ENCODE measurements at places on chromosomes 7 and 10. TPM values are rescaled to one million over a fixed set of nuclear protein-coding genes. Genes with fewer than 3 reads are reported as not detected.

DNA sequence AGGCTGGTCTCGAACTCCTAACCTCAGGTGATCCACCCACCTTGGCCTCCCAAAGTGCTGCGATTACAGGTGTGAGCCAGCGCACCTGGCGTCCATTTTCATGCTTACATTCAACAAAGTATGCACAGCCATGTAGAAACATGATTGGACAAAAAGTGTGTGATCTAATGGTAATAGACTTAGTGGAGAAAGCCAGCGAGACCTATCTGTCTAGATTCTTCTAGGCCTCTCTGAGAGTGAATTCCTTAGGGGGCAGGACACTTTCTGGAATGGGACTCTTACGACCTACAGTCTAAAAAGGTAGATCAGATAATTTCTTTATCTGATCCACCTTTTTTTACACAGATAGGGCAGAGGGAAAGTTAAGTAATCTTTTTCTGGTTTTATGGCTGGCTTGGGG lies 46.3 kb upstream of the SDK1 start:
- no peak for DNase-seq

- DNase-seq: no peak
Measured at GRCh38 chr7:137703291-137704010, 143.3 kb downstream of the DGKI start.

- DNase-seq: no peak
Measured at GRCh38 chr7:28516390-28517172, 104.3 kb downstream of the CREB5 start.

DNA sequence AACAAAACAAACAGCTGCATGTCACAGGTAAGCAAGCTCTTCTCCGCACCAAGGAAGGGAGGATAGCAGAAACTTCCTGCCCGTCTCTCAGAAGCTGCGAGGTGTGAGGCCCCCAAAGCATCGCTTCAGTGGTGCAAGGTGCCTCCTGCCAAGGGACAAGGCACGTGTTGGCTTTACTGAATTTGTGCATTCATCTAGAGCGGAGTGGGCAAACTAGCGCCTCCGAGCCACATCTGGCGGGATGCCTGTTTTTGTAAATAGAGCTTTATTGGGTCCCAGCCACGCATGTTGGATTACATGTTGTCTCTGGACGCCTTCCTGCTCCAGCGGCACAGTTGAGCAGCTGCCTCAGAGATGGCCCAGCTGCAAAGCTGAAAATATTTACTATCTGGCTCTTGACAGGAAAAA lies 27.7 kb downstream of the PHYH start:
- no peak for DNase-seq

DNA sequence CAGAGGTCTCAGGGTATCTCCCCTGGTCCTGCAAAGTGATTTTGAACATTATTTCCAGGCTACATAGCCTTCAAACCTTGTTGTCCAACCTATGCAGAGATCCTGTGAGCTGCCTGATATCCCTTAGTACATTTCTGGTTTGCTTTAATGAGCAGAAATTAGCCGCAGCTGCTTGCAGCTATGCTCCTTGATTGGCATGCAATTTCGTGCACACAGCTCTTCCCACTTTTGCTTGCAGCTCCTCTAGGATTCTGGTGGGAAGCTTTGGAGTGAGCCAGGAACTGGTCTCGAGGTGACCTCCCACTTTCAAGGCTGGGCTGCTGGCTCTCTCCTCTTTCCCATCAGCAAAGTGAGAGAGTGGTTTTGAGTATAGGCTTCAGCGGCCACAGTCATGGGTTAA lies 45.8 kb downstream of the OAT start:
- DNase-seq: no peak

DNA sequence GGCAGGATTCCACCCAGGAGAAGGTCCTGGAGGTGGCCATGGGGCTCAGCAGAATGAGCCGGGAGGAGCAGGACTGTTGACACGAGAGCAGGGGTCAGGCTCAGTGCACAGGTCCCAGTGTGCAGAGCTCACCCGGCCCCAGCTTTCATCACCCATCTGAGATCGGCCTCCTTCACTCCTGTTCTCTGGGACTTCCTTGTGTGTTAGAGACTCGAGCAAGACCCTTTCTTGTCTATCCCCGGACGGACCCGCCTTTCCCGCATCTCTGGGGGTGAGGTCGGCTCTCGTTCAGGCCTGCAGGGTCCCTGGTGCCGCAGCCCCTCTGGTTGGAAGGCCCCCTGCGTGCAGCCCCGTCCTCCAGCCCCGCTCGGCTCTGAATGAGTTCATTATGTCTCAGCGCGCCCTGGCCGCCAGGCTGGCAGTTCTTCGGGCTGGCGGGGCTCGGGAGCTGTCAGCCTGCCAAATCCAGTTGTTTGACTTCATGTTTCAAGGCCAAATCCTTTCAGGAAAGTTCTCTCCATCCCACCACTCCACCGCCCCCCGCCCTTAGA lies 127.9 kb downstream of the LHPP start:
- DNase-seq: peak; percentile 52

DNA sequence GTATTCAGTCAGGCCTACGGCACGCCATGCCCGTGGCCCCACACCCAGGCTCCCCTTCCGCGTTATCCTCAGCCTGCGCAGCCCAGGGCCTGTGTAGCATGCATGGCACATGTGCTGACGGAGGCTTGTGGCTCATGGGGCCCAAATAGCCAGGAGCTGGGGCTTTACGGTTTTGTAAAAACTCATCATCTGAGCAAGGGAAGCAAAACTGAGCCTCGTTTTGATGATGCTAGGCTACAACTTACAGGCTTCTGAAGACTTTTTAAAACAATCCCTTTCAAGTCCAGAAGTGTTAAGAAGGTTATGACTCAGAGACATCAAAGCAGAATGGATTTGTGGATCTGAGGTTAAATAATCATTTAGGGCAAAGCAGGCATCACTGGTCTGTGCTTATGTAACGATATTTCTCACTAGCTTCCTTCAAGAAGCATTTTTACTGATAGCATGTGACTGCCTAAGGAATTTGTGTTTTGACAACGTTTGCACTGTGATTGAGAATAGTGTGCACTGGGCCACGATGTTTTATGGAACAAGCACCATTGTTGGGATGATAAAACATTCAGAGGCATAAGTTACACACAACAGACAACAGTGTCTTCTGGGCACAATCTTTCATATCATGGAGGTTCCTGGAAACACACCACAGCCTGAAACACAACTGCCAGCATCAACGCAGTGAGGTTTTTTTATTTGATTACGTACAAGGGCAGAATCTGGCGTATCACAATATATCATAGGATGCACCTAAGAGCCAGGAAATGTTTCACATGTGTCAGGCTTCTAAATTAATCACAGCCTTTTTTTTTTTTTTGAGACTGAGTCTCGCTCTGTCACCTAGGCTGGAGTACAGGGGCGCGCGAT lies 274.3 kb downstream of the CCDC3 start:
- no peak for DNase-seq

DNA sequence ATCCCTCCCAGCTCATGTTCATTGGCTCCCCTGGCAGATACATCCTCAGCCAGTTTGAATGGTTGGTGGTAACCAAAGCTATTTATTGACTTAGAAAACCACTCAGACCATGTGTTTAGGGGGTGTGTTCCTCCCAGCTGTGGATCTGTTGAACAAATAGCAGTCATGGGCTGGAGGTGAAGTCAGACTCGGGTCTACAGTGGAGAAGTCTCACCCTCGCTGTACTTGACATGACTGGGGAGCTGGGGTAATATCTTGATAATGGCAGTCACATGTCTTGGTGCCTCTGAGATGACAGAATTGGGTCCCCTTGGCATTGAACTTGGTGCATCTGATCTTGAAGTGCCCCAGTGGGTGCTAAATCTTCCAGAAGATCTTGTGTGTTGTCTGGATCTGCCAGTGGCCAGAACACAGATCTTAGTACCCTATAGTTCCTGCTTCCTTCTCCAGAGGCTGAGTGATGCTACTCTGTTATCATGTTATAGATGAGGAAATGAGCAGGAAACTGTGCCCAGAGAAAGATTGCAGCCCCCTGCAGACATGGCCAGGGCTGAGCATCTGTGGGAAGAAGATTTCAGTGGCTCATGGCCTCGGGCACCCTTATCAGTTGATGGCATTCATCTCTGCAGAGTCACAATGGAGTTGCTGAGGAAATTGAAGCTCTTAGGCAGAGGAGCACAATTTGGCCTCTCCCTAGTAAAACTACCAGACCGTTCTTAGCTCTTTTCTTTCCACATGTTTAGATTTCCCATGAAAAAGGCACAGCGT lies 50.4 kb downstream of the ADRA2A start:
- DNase-seq: no peak

DNA sequence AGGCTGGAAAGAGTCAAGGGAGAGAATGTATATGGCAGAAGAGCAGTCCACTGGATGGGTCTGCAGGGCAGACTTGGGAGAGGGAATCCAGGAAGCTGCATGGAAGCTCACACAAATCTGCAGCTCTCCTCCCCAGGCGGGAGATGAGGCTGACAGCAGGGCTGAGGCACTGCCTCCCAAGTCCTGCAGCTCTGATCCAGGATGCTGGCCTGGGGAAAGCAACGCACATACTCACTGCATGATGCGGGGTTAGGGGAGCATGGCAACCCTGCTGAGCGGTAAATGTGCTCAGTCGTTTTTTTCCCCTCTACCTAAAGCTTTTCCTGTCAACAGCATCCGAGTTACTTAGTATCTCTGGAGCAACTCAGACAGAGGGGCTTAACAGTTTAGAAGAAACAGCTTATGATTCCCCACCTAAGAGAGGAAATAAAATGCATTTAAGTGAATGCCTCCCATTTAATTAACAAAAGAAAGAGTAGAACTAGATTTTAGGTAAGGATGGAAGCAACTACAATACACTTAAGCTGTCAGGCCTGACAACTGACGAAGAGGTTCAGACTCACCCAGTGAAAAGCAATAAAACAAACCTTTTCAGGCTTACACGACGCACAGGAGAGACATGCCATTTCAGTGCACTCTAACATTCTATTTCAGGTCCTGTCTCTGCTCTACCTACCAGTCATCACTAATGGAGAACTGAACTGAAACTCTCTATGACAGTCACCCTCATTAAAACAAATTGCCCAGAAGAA lies 37.0 kb downstream of the CHCHD3 start:
- no peak for DNase-seq

GJD4 gene
- total RNA-seq: not detected

MRLN gene
- not detected for total RNA-seq

ITPRID1 gene
- not detected for total RNA-seq

ODAD2 gene
- total RNA-seq: not detected

ECHDC3 gene
- total RNA-seq: 1.3 TPM

All from natural killer cell treated with Interleukin-12 subunit alpha and Interleukin-12 subunit beta and Interleukin-15 and Interleukin-18, amount 100 ng/mL, for 72 hours (primary cell).